ENCODE measurements at places on chromosomes 1 and 21. TPM values are rescaled to one million over a fixed set of nuclear protein-coding genes. Genes with fewer than 3 reads are reported as not detected.

- no peaks in the 10 kb centered on the region for H3K4me1 ChIP-seq
- H3K27ac ChIP-seq, result no peak overlapping the region
- DNase-seq, result no peak
- no peaks in the 10 kb centered on the region for H3K36me3 ChIP-seq
Observed at GRCh38 chr1:59674595-59674994, 140.2 kb upstream of the HOOK1 start.

CAPN8 gene
- polyA plus RNA-seq, result 13.2 TPM

DNA sequence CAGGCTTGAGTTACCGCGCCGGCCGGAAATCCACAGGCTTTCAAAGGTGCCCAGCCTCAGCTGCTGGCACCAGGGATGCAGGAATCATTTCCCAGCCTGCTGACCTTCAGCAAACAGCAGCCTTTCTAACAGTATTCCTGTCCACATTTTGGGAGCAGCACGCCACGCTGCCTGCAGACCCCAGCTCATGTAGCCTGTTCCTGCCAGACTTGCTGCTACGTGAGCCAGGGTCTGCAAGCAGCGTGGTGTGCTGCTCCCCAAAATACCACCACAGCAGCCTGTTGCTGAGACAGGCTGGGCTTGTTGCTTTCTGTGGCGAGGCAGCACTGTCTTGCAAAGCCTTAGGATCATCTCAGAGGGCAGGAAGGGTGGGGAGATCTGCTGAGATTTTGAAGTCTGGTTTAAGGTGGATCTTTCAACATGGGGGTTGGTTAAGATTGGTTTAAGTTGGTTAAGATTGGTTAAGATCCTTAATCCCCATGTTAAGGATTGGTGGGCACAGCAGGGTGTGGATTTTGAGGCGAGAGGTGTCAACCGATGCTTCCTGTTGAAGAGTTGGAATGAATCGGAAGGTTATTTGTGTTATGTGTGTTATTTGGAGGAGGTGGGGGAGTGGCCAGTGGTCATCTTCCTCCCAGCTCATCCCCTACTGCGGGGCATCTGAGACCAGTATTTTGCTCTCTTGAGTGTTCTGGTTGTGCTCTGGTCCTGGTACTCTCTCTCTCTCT, 12.9 kb downstream of the FAAH start:
- no peak overlapping the region for H3K4me3 ChIP-seq
- H3K4me1 ChIP-seq, result no peaks in the 10 kb centered on the region
- no peaks in the 10 kb centered on the region for H3K27me3 ChIP-seq
- no peak overlapping the region for H3K27ac ChIP-seq

DNA sequence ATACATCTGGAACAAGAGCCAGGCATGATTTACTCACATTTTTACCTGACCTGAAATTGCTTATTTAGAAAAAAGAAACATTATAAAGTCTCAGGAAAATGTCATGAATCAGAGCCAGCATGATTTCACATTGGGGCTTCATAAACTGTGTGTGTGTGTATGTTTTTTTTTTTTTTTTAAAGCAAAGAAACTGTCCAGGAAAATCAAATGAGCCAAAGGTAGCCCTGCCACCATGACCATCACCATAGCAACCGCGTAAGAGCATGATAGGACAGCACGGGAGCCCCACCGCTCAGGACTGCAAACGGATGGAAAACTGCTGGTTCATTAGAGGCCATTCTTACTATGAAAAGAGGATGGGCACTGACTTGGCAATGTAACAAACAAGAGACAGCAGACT, 139.2 kb downstream of the NTMT2 start:
- H3K27me3 ChIP-seq, result no peaks in the 10 kb centered on the region
- H3K27ac ChIP-seq, result no peak overlapping the region

- peak; percentile 12 for DNase-seq
- no peaks in the 10 kb centered on the region for H3K36me3 ChIP-seq
- no peak overlapping the region for H3K4me3 ChIP-seq
- H3K27me3 ChIP-seq, result peaks cover 9% of the 10 kb centered on the region
Observed at GRCh38 chr21:38985568-38986378, 180.0 kb downstream of the ETS2 start.

SLC1A7 gene
- polyA plus RNA-seq, result not detected

OR2T33 gene
- polyA plus RNA-seq, result not detected

- no peak overlapping the region for H3K4me3 ChIP-seq
- no peaks in the 10 kb centered on the region for H3K27me3 ChIP-seq
- no peaks in the 10 kb centered on the region for H3K36me3 ChIP-seq
Observed at GRCh38 chr1:179788259-179788658, 45.2 kb downstream of the FAM163A start.

- no peaks in the 10 kb centered on the region for H3K27me3 ChIP-seq
- no peak overlapping the region for H3K27ac ChIP-seq
- no peaks in the 10 kb centered on the region for H3K4me1 ChIP-seq
- DNase-seq, result no peak
Observed at GRCh38 chr1:245704341-245704740, 549.6 kb downstream of the KIF26B start.

- H3K4me1 ChIP-seq, result no peaks in the 10 kb centered on the region
- H3K36me3 ChIP-seq, result no peaks in the 10 kb centered on the region
Observed at GRCh38 chr1:238399558-238399957, 508.8 kb upstream of the ZP4 start.

DNA sequence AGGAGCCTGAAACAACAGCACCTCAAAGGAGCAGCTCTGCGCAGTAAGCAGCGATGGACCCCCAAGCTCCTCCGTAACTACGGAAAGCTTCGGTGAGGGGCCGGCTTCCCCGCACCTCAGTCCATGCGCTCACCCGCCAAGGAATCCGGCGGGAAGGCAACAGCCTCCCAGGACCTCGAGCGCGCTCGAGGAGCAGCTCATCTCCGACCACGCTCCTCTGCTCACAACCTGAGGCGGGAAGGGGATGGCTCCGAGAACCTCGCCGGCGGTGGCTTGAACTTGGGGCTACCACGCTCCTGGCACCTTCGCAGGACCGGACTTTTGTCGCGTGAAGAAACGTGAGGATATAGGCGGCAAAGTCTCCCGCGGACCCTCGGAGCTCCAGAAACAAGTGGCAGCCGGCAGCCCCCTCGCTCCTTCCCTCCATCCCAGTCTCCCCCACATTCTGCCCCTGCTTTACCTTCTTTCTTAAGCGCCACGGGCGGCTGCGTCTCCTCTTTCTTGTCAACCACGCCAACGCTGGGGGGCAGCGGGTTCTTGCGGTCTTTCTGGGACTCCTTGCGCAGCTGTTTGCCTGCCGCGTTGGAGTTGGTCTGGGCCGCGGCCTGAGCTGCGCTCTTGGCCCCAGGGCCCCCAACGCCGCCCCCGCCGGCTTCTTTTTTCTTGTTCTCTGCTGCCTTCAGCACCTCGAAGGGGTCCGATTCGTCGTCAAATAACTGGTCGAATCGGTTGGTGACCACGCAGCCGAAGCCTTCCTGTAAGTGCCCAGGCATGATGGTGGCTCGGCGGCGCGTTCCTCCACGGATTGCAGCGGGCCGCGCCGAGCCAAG, 459 bp downstream of the SERBP1 start:
- H3K27me3 ChIP-seq, result no peaks in the 10 kb centered on the region
- peak overlapping the region; percentile 96 for H3K27ac ChIP-seq
- H3K4me3 ChIP-seq, result peak overlapping the region; percentile 91
- H3K4me1 ChIP-seq, result peaks cover 15% of the 10 kb centered on the region
- H3K36me3 ChIP-seq, result peaks cover 6% of the 10 kb centered on the region

DNA sequence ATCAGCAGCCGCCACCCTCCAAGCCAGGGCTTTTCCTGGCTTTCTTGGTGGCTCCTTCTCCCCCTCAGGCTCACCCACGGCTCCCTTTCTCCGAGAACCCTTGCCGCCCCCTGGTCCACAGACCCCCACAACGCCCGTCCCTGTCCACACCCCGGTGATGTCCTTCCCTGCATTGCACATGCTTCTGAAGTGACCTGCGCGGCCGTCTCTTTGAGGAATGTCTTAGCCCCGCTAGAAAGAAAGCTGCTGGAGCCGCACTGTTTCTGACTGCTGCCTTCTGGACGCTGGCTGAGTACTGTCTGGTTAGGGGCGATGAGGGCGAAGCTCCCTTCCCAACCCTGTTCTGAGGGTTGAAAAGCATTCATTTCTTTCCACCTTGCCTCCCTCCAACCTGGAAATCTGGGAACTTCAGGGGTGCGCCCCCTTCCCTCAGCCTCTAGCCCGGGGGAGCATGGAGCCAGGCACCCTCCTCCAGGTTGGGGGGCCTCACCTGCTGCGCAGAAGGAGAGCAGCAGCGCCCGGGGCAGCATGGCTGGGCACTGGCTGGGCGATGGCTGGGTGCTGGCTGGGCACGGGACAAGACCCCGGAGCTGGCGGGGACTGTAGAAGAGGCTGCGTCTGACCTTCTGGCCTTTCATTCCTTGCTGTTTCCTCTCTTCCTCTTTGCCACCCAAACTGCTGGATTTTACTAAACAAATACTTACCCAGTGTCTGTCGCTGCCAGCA, at the start of gene CLEC20A:
CLEC20A (minus strand) TSS at position 555 of the 726 bp plus-strand sequence; CDS start at position 530, 25 bp downstream.
- no peaks in the 10 kb centered on the region for H3K36me3 ChIP-seq
- H3K27me3 ChIP-seq, result no peaks in the 10 kb centered on the region
- no peak within 1 kb of the TSS for H3K27ac ChIP-seq
- H3K4me1 ChIP-seq, result no peaks in the 10 kb centered on the region
- no peak within 1 kb of the TSS for H3K4me3 ChIP-seq

CACHD1 gene
- not detected for polyA plus RNA-seq

- no peak overlapping the region for H3K27ac ChIP-seq
- no peaks in the 10 kb centered on the region for H3K4me1 ChIP-seq
- H3K4me3 ChIP-seq, result no peak overlapping the region
Observed at GRCh38 chr1:27225621-27226020, 8.8 kb upstream of the WDTC1 start.

DNA sequence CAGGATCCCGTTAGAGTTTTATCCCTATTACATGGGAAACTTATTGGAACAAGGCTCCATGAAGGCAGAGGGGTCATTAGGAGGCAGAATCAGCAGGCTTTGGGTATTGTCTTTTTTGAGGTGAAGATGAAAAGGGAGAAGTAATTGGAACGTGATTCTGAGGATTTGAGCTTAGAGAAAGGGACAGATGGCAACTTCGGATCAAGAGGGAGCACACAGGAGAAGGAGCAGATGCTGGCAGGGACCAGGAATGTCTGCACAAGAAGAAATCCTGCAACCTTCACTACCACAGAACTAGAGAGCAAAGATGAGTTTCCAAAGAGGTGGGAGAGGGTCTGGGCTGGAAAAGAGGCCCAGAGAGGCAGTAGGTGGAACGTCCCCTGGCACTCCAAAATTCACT, 202.8 kb downstream of the RRAGC start:
- H3K36me3 ChIP-seq, result no peaks in the 10 kb centered on the region
- no peak overlapping the region for H3K27ac ChIP-seq
- H3K27me3 ChIP-seq, result peaks cover 9% of the 10 kb centered on the region
- no peaks in the 10 kb centered on the region for H3K4me1 ChIP-seq
- H3K4me3 ChIP-seq, result no peak overlapping the region
- no peak for DNase-seq

CELA3B gene
- polyA plus RNA-seq, result not detected

GRCh38 chr1:116537040-116537831, 33.6 kb downstream of the CD58 start:
- H3K27ac ChIP-seq, result no peak overlapping the region
- no peaks in the 10 kb centered on the region for H3K27me3 ChIP-seq
- peaks cover 37% of the 10 kb centered on the region for H3K4me1 ChIP-seq
- H3K4me3 ChIP-seq, result no peak overlapping the region
- H3K36me3 ChIP-seq, result peaks cover 20% of the 10 kb centered on the region
- no peak for DNase-seq

GRCh38 chr21:26061437-26061836, 109.1 kb downstream of the APP start:
- no peak for DNase-seq
- H3K4me1 ChIP-seq, result no peaks in the 10 kb centered on the region
- no peaks in the 10 kb centered on the region for H3K36me3 ChIP-seq
- no peak overlapping the region for H3K4me3 ChIP-seq

DNA sequence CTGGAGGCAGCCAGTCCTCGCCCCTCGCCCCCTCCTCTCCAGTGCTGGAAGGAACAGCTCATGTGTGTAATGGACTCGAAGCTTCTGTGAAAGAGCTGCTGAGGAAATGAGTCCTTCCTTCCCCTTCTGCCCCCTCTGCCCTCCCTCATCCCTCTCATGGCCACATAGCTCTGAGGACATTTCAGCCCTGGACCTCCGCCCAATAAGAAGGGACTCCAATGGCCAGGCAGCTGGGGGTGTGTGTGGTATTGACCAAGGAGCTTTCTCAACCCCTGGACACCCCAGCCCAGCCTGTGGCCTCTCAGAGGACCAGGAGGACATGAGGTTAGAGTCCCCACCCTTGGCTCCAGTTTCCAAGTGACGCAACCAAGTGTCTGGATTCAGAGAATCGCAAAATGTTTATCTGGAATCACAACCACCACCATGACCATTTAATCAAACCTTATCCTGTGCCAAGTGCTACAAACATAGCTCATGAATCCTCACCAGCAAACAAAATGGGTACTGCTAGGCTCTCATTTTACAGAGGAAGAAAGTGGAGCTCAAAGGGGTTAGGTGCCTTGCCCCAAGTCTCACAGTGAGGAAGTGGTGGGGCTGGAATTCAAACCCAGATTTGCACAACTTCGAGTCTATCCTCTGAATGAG, 47.8 kb upstream of the ECE1 start:
- H3K4me1 ChIP-seq, result peaks cover 52% of the 10 kb centered on the region
- DNase-seq, result no peak
- no peaks in the 10 kb centered on the region for H3K36me3 ChIP-seq
- H3K27me3 ChIP-seq, result no peaks in the 10 kb centered on the region

DNA sequence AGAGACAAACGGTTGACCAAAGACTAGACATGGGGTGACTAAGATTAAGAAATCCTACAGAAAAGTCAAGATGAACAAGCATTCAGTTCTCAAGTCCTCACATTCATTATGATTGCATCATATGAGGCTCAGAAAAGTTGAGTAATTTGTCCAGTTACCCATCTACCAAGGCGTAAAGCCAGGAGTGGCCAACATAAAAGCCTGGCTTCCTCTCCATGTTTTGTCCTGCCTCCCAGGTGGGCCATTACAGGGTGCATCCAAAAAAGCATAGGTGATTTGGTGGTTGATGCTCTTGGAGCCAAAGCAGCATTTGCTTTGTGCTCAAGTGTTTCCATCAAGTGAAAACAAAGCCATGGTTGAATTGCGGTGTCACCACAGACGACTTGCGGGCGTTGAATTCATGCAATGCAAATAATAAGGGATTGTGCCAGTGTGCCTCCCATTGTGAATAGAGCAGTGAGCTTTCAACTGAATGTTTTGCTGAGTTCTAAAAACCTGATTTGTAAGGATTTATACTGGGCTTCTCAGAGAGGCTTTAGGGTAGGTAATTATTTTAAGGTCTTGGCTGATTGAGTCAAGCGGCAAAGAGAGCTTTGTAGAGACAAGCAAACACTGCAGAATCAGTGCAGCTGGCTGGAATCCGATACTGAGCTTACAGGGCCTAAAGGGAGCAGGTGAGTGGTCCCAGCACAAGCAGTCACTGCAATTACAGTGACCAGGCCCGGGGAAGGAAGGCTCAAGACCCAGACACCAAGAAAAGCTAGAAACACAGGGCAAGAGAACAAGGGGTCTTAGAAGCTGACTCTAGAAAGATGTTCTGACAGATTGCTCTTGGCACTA, 54.1 kb downstream of the KCNJ15 start:
- H3K27ac ChIP-seq, result no peak overlapping the region
- no peaks in the 10 kb centered on the region for H3K36me3 ChIP-seq
- H3K4me1 ChIP-seq, result no peaks in the 10 kb centered on the region
- no peak overlapping the region for H3K4me3 ChIP-seq
- no peak for DNase-seq

SGIP1 gene
- 0.15 TPM for polyA plus RNA-seq

ADCY10 gene
- polyA plus RNA-seq, result not detected

GRCh38 chr1:245715291-245715701, 560.5 kb downstream of the KIF26B start:
- no peaks in the 10 kb centered on the region for H3K27me3 ChIP-seq
- no peaks in the 10 kb centered on the region for H3K4me1 ChIP-seq
- DNase-seq, result no peak
- H3K36me3 ChIP-seq, result no peaks in the 10 kb centered on the region
- H3K27ac ChIP-seq, result no peak overlapping the region

Data from GM12878 (cell line).